SK-N-DZ (cell line): ENCODE measurements at places on chromosomes 7 and 10.

- no peak for DNase-seq
Measured at GRCh38 chr7:90579181-90579688, 16.9 kb upstream of the CDK14 start.

DNA sequence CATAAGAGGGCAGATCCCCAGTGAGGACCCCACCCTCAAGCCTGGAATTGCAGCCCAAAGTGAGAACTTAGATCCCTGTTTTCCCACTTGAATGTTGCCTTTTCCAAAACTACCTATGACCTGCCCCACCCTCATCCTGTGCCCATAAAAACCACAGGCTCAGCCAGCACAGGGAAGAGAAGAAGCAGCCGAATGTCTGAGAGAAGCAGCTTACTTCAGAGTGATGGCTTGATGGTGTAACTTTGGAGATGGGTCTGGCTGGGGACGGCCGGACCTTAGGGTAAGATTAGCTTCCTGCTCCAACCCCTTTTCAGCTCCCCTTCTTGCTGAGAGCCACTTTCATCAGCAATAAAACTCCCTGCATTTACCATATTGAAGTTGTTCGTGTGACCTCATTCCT, 5.7 kb downstream of the SLC25A40 start:
- DNase-seq: no peak

GRCh38 chr10:99233000-99233688, 2.5 kb downstream of the HPSE2 start:
- no peak for DNase-seq

DNA sequence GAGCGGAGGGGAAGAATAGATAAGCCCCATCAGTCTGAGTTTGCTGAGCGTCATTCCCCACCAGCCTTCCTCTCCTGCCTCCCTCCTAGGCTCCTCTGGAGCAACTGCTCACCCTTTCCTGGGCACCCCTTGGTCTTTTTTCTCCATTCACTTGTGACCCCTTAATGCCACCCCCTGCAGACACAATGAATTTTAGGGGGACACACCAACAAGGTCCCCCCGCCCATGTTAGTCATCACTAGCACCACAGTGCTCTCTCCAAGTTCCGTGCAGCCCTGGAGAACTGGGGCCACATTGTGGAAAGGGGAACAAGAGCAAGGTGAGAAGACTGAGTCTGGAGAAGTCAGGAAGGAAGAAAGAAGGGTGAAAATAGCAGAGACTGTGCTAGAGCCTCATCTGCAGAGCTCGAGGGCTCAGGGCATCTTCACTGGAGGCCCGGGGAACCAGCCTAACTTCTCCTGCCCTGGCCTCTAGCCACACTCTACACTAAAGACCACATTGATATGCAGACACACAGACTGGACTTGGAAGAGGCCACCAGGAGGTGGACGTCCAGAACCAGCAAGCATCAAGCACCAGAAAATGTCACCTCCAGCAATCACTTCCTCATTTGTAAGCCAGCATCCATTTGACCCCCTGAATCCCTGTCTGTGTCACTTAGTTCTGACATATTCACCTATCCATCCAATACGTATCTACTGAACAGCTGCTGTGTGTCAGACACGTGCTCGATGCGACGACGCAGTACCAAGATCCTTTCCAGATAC, 17.5 kb downstream of the RGR start:
- DNase-seq: peak; percentile 40

DNA sequence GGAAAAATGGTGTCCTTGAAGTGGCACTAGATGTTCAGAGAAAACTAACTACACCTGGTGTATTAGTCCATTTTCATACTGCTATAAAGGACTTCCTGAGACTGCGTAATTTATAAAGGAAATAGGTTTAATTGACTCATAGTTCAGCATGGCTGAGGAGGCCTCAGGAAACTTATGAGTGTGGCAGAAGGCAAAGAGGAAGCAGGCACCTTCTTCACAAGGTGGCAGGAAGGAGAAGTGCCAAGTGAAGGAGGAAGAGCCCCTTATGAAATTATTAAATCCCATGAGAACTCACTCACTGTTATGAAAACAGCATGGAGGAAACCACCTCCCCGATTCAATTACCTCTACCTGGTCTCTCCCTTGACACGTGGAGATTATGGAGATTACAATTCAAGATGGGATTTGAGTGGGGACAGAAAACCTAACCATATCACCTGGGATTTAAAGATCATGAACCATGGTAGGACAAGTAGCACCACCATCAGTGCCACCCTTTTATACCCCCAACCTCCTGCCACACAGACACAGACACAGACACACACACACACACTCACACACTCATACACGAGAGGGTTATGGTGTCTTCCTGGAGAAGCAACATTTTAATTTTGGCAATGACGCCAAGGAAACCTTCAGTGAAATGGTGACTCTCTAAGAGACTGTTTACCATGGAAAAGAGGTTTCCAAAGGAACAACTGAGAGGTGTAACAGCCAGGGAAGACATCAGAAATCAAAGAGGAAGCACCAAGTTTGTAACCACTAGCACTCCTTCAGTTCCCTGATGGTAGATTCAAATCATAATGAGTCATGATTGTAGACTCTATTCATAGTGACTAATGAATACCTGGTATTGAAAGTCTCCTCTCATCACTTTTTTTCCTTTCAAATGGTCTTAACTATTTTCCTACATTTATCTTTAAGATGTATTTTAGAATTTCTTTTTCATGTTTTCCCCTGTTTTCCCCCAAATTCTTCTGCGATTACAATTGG, 41.8 kb upstream of the WNT16 start:
- no peak for DNase-seq

- peak; percentile 38 for DNase-seq
Measured at GRCh38 chr10:74824900-74825370, 1.5 kb upstream of the KAT6B start.

GRCh38 chr7:152115021-152115718, 89.7 kb downstream of the GALNT11 start:
- no peak for DNase-seq

DNA sequence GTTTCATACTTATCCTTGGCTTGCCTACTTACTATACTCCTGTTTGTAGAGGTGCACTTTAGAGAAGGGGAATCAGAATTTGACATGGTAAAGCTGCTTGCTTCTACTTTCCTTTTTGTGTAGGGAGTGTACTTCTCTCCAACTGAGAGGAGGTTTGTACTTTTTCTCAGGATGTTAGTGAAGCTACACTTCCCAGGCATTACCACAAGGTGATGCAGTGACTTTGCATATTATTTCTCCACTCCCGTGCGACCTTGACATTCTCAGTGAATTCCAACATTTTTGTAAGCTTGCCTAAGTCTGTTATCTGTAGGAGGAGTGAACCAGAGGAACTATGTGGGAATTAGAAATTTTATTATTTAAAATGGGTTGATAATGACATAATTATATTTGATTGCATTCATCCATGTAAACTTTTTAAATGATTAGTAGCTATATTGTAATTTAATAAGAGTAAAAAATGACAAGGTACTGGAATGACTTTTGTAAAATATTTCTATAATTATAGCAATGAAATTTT, 5.2 kb downstream of the TAX1BP1 start:
- peak; percentile 44 for DNase-seq

- no peak for DNase-seq
Measured at GRCh38 chr10:103736044-103736443, 119.3 kb downstream of the SH3PXD2A start.

GRCh38 chr7:39349452-39350123, 216.6 kb upstream of the YAE1 start:
- no peak for DNase-seq

DNA sequence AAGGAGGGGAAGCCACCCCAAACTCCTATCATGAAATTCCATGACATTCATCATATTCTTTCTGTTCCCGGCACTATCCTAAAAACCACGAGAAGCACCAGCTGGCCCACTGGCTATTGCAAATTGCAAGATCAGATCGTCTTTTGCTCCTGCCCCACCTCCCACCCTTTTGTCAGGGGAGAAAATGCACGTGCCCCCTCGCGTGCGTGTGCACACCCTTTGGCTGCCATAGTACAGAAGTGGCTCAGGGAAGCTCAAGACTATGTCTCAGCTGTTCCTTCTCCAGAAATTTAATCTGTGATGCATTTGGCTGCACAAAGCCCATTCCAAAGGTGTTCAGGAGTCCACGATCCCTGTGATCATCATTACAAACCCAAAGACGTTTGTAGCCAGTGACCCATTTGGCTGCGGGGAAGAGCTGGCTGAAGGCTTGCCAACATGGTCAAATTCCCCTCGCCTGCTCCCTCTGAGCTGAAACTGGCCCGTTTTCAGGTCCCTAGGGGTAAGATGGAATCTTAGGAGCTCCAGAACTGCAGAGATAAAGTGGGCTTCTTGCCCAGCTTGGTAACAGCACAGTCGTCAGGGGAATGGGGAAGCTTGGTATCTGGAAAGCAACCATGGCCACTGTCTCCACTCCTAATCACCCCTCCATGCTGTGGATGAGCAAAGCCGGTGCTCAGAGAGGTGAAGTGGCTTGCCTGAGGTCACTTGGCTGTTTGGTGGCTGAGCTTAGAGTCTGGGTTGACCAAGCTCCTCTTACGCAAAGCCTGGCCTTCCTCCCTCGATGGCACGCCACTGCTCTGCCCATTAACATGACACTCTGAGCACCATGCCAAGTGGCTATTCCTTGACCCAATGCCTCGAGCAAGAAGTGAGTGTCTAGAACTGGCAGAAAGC, 155.4 kb downstream of the NEURL1 start:
- DNase-seq: no peak

- DNase-seq: no peak
Measured at GRCh38 chr7:137471128-137471527, 127.6 kb upstream of the PTN start.
